ENCODE measurements at places on chromosomes 3 and 15. TPM values are rescaled to one million over a fixed set of nuclear protein-coding genes. Genes with fewer than 3 reads are reported as not detected.

MORC1 gene
- not detected for polyA plus RNA-seq

STXBP5L gene
- polyA plus RNA-seq: not detected

MED12L gene
- polyA plus RNA-seq: not detected

EPB42 gene
- polyA plus RNA-seq: 5.5 TPM

CA12 gene
- polyA plus RNA-seq: 1.5 TPM

TNFSF10 gene
- polyA plus RNA-seq: 23.3 TPM

TLE3 gene
- 31.4 TPM for polyA plus RNA-seq

GCNT3 gene
- polyA plus RNA-seq: 0.06 TPM

HTR3E gene
- not detected for polyA plus RNA-seq

CCDC191 gene
- polyA plus RNA-seq: 0.74 TPM

TMEM212 gene
- polyA plus RNA-seq: not detected

MYH15 gene
- 0.08 TPM for polyA plus RNA-seq

GTPBP8 gene
- polyA plus RNA-seq: 8.9 TPM

RLBP1 gene
- polyA plus RNA-seq: not detected

NAALADL2 gene
- 0.91 TPM for polyA plus RNA-seq

SOX14 gene
- polyA plus RNA-seq: not detected

STARD9 gene
- 15.0 TPM for polyA plus RNA-seq

ELP6 gene
- polyA plus RNA-seq: 31.9 TPM

FOXL2 gene
- polyA plus RNA-seq: not detected

LTK gene
- 1.0 TPM for polyA plus RNA-seq

TMEM45A gene
- polyA plus RNA-seq: 41.6 TPM

IQCH gene
- 0.35 TPM for polyA plus RNA-seq

CLDN11 gene
- 2.0 TPM for polyA plus RNA-seq

CLCN2 gene
- 3.1 TPM for polyA plus RNA-seq

UTS2B gene
- 0.70 TPM for polyA plus RNA-seq

SLC38A3 gene
- polyA plus RNA-seq: not detected

CHRNB4 gene
- 0.03 TPM for polyA plus RNA-seq

CACNA2D3 gene
- polyA plus RNA-seq: 3.0 TPM

ALG1L2 gene
- not detected for polyA plus RNA-seq

TMOD2 gene
- polyA plus RNA-seq: 2.2 TPM

DNAJA4 gene
- polyA plus RNA-seq: 9.4 TPM

TMC3 gene
- polyA plus RNA-seq: not detected

KLF15 gene
- polyA plus RNA-seq: 38.0 TPM

SMAD3 gene
- 45.3 TPM for polyA plus RNA-seq

ASB14 gene
- not detected for polyA plus RNA-seq

BOC gene
- polyA plus RNA-seq: 29.0 TPM

COL6A5 gene
- polyA plus RNA-seq: not detected

ARL6IP5 gene
- 52.1 TPM for polyA plus RNA-seq

ZNF774 gene
- not detected for polyA plus RNA-seq

TMEM207 gene
- polyA plus RNA-seq: not detected

DISP2 gene
- polyA plus RNA-seq: 0.56 TPM

CKMT1B gene
- 10.0 TPM for polyA plus RNA-seq

HIGD2B gene
- polyA plus RNA-seq: not detected

HOMER2 gene
- polyA plus RNA-seq: 2.8 TPM

GATA2 gene
- 14.3 TPM for polyA plus RNA-seq

CTXN2 gene
- polyA plus RNA-seq: 0.05 TPM

SEMA3F gene
- polyA plus RNA-seq: 23.8 TPM

SERINC4 gene
- polyA plus RNA-seq: 0.79 TPM

ILDR1 gene
- polyA plus RNA-seq: 4.9 TPM

LRRC49 gene
- 6.9 TPM for polyA plus RNA-seq

SLC30A4 gene
- polyA plus RNA-seq: 3.7 TPM

BCL2A1 gene
- polyA plus RNA-seq: 25.7 TPM

KNG1 gene
- polyA plus RNA-seq: 0.02 TPM

Measured in adipose tissue (tissue), 3 donors.